Activated T-helper 1 cell treated with anti-CD3 and anti-CD28 coated beads, Interleukin-2, amount 50 U/mL, for 16 hours (primary cell): ENCODE measurements at places on chromosomes 11 and 22.

- DNase-seq = no peak
Observed at GRCh38 chr11:16158426-16158994, 197.8 kb downstream of the SOX6 start.

GRCh38 chr22:44639891-44640617, 62.0 kb upstream of the PRR5 start:
- DNase-seq = no peak

DNA sequence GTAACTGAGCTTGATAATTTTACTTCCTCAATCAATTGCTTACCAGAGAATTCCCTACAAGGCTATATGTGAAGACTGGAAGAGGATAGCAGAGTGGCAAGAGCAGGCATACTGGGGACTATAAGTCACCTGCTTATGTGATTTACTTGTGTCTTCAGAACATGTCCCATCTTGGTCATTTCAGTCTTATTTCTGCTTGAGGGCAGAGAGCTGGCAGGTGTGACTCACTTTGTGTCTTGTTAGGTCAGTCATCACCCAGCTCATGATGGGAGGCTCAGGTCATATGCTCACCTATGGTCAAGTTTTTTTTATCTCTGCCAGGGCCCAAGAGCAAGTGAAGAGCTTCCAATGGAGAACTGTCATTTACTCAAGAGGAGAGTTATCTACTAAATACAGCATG, 6.2 kb downstream of the SRSF8 start:
- no peak for DNase-seq

GRCh38 chr11:95148406-95148805, 58.8 kb downstream of the ENDOD1 start:
- DNase-seq = no peak

GRCh38 chr11:75344761-75345454, 6.6 kb downstream of the ARRB1 start:
- DNase-seq = no peak

DNA sequence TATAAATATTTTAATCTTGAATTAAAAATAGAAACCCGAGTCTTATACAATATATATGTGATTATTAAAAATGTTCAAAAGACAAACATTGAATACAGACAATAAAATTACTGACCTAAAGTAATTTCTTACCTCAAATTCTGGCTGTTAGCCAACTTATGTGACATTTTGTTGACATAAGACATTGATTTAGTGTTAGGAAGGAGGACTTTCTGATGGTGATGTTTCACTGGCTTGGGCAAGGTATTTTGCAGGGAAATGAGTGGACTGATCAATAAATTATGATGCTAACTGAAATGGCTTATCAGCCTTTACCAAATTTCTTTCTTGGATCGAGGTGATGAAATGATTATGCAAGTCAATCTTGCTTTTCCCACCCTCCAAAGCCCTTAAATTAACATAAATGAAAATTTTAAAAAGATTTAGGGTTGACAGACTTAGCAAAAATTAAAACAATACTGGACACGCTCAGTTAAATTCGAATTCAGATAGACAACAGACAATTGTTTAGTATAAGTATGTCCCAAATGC, 33.2 kb upstream of the FZD4 start:
- no peak for DNase-seq

GRCh38 chr11:69161117-69161407, 5.3 kb downstream of the SMIM38 start:
- no peak for DNase-seq

GRCh38 chr22:42022162-42022847, 23.7 kb downstream of the WBP2NL start:
- no peak for DNase-seq
